ENCODE measurements at places on chromosomes 16 and 17.
A peak's percentile ranks its signal among the peaks of the same experiment; 100 is the strongest.

DNA sequence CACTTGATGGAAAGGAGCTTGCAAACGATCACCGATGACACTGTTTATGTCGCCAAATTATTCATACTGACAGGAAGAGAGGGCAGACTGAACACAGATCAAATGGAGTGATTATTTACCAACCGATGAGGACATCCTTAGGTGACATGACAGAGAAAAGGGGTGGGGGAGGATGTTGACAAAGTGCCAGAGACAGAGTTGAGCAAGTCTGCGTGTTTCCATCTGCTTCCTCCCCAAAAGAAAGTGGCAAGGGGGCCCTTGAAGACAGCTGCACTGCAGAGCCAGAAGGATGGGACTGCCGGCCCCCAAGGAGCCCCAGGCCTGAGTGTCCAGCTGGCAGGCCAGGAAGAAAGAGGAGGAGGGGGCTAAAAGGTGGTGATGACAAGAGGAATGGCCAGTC lies 191.0 kb upstream of the RPL38 start:
- DNase-seq, result no peak

DNA sequence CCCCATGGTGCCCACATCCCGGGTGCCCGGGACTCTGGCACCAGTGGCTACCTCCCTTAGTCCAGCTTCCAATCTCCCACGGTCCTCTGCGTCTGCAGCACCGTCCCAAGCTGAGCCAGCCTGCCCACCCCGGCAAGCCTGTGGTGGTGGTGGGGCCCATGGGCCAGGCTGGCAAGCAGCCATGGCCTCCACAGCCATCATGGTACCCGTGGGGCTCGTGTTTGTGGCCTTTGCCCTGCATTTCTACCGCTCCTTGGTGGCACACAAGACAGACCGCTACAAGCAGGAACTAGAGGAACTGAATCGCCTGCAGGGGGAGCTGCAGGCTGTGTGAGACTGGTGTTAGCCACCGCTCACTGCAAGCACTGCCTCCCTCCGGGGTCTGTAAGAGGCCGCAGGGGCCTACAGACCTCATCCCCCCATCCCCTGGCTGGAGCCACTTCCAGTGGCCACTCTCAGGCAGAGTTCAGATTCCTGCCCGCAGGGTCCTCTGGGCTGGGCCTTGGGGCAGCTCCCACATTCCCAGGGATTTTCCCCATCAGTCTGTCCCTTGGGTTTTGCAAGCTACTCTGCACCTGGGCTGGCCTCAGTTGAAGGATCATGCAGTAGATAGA lies 3.9 kb upstream of the SETD1A start:
- DNase-seq, result peak; percentile 67

DNA sequence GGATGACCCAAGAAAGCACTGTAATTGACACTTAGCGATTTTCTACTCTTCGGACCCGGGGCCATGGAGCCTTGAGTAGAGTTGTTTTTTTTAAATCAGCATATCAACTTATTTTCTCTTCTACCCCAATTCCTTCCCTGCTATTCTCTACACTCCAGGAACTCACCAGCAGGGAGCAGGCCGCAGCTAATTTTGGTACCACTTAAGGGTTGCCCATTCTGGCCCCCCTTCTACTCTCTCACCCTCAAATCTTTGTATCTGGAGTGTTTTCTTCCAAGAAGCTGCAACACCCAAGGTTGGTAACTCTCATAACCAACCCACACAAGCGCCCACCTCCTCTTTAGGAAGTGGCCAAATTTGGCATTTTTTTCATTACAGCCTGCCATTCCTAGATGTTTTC lies 5.5 kb upstream of the ERAL1 start:
- DNase-seq, result no peak

DNA sequence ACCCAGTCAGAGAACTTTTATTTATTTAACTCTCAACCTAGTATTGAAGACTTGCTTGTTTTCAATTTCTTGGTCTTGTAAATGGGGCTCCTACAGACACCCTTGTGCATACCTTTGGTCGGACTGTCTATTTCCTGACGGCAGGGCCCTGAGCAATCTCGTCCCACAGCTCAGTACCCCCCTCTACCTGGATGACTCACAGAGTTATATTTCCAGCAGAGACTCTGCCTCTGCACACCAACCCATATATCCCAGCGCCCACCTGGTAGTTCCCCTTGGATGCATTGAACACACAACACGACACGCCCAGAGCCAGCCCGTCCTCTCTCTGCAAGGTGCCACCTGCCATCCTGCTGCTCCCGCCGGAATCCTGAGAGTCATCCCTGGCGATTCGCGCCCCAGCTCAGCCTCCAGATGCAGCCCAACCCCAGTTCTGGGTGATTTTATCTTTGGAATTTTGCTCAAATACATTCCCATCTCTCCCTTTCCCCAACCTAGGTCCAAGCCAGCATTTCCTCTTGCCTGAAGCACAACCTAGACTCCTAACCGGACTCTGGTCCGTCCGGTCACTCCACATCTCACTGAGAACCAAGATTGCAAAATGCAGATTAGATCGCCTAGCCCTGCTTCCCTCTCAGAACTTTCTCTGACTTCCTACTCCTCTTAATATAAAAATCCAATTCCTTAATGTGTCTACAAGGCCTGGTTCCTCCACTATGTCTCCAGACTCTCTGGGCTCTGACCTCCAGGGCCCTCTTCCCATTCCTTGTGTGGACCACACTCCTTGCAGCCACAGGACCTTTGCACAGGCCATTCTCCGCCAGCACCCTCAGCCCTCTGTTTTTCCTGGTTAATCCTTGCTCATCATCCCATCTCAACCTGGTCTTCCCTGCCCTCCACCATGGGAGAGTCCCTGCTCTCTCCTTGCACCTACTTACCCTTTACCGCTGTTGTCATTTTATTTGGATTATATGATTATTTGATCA lies 129.2 kb downstream of the SEC14L1 start:
- DNase-seq, result no peak

- peak; percentile 34 for DNase-seq
These were observed 7.1 kb downstream of the IGSF6 start for GRCh38 chr16:21645261-21645721.

DNA sequence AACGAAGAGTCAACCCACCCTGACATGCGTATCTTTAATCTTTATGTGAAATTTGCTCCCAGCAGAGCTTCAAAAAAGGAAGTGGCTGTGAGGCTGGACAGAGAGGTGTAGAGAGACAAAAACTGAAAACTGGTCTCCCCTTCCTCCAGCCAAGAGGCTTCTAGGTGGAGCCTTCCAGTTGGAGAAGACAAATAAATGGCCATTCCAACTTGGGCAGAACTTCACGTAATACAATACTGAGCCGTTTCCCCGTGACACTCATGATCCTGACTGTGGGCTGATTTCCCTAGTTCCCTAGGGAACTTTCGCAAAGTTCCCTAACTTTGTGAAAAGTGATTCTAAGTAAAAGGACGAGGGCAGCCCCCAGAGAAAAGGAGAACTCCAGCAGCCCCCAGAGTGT lies 78.8 kb downstream of the ZFHX3 start:
- no peak for DNase-seq

- DNase-seq, result no peak
These were observed 123.4 kb downstream of the NTN1 start for GRCh38 chr17:9144502-9145249.

- no peak for DNase-seq
These were observed 1.3 kb downstream of the PARD6A start for GRCh38 chr16:67661886-67662652.

GRCh38 chr16:89749637-89750036 lies 28.3 kb downstream of the ZNF276 start:
- no peak for DNase-seq

GRCh38 chr17:43146649-43147048 lies 21.5 kb upstream of the BRCA1 start:
- DNase-seq, result no peak

DNA sequence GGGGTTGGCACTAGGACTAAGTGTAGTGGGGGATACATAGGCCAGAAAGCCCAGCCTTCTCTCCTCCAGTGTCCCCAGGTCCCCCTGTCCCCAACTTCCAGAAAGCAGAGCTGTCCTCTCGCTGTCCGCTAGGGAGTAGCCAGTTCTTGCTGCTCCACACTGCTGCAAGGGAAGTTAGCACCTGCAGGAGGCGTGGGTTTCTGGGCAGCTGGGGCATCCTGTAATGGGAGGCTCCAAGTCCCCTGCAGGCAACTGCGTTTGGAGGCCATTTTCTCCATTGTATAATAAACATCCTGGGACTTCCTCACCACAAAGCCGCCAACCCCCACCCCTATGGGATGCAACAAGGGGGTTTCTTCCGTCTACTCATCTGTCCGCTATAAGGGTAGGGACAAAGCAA lies 1.7 kb downstream of the RPRML start:
- DNase-seq, result no peak

GRCh38 chr17:49976163-49976827 lies 7.3 kb downstream of the DLX4 start:
- DNase-seq, result no peak

DNA sequence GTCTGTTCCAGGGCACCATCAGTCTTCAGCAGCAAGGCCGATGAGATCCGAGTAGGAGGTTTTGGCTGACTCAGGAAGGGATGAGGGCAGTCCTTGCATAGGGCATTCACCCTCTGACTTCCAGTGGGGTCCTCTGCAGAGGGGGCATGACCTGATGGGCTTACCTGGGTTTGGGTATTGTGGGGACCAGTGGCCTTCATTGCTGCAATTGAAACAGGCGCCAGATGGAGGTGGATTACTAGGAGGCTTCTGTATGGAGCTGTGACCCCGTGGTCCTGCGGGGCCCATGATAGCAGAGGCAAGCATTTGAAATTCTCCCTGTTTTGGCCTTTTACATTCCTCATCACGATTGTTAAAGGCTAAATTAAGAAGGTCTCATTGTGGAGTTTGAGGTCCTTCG lies 2448.7 kb downstream of the TP53TG3F start:
- DNase-seq, result no peak

DNA sequence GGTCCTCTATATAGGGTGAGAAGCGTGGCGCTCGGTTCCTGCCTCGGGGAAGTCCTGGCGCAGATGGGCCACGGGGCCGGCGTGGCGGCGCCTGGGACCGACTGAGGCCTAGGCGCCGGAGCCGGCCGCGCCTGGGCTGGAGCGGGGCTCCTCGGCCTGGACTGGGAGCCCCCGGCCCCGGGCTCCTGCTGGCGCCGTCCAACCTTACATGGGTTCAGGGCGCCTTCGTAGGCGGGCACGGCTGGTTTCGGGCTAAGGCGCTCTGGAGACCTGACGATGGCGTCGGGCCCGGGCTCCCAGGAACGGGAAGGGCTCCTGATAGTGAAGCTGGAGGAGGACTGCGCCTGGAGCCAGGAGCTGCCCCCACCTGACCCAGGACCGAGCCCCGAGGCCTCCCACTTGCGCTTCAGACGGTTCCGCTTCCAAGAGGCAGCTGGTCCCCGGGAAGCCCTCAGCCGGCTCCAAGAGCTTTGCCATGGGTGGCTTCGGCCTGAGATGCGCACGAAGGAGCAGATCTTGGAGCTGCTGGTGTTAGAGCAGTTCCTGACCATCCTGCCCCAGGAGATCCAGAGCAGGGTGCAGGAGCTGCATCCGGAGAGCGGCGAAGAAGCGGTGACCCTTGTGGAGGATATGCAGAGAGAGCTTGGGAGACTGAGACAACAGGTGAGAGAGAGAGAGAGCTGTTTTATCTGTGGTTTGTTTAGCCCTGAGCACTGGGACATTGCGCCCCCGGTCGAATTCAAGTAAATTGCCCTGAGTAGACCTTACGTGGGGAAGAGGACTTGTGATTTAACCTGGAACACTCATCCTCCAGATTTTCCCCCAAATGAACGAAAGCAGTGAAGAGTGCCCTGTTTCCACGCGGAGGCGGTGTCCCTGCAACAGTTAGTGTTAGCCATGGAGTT lies 504 bp downstream of the ZNF263 start:
- no peak for DNase-seq

GRCh38 chr16:72991211-72991610 lies 56.7 kb downstream of the ZFHX3 start:
- DNase-seq, result no peak

- no peak for DNase-seq
These were observed 35.2 kb upstream of the CBX4 start for GRCh38 chr17:79874329-79874981.

Data from activated naive CD4-positive, alpha-beta T cell treated with anti-CD3 and anti-CD28 coated beads, Interleukin-2, amount 50 U/mL, for 16 hours (primary cell).